ENCODE measurements at places on chromosomes 2 and 18.

- DNase-seq = no peak
These were observed 113.2 kb downstream of the B3GNT2 start for GRCh38 chr2:62309081-62309464.

DNA sequence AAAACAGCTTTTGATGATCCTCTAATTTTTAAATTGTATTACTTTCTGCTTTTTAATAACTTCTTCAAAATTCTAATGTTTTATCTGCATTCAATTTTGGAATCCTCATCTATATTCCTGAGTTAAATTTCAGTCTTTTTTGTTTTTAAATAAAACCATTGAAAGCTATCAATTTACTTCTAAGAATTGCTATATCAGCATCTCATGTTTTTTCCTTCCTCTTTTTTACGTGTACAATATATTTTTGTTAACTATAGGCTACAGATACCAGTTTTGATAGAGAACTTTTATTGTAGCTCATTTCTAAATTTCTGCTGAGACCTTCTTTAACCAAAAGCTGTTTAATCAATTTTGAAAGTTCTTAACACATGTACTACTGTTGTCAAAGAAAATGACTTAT, 84.5 kb downstream of the SS18 start:
- DNase-seq = no peak

GRCh38 chr2:128178650-128179460, 87.9 kb downstream of the UGGT1 start:
- peak; percentile 51 for DNase-seq

- no peak for DNase-seq
These were observed 322.3 kb downstream of the OSR1 start for GRCh38 chr2:19036091-19036490.

DNA sequence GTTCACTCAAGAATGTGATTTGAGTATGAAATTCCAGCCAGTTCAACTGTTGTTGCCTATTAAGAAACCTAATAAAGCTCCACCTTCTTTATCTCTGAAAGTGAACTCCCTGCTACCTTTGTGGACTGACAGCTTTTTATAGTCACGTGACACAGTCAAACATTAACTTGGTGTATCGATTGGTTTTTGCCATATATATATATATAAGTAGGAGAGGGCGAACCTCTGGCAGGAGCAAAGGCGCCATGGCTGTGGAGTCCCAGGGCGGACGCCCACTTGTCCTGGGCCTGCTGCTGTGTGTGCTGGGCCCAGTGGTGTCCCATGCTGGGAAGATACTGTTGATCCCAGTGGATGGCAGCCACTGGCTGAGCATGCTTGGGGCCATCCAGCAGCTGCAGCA, at the start of gene UGT1A1:
UGT1A1 (plus strand) TSS at position 228 of the 400 bp plus-strand sequence; CDS start at position 246, 18 bp downstream.
- no peak for DNase-seq

DNA sequence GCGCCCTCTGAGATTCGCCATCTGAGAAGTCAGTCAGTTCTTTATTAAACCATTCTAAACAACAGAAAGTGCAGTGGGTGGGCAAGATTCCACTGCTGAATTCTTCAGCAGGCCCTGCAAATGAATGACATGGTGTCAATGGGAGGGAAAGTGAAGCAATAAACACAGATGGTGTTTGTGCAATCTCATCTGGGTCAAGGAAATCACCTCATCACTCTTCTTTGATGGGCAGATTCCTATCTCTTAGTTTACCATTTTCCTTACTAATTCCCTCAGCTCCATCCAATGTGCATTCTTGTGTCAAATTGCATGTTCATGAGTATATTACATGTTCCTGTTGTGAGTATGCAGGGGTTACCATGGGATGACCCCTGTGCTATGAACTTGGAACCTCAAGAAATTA, 100.7 kb upstream of the CYP1B1 start:
- DNase-seq = no peak

DNA sequence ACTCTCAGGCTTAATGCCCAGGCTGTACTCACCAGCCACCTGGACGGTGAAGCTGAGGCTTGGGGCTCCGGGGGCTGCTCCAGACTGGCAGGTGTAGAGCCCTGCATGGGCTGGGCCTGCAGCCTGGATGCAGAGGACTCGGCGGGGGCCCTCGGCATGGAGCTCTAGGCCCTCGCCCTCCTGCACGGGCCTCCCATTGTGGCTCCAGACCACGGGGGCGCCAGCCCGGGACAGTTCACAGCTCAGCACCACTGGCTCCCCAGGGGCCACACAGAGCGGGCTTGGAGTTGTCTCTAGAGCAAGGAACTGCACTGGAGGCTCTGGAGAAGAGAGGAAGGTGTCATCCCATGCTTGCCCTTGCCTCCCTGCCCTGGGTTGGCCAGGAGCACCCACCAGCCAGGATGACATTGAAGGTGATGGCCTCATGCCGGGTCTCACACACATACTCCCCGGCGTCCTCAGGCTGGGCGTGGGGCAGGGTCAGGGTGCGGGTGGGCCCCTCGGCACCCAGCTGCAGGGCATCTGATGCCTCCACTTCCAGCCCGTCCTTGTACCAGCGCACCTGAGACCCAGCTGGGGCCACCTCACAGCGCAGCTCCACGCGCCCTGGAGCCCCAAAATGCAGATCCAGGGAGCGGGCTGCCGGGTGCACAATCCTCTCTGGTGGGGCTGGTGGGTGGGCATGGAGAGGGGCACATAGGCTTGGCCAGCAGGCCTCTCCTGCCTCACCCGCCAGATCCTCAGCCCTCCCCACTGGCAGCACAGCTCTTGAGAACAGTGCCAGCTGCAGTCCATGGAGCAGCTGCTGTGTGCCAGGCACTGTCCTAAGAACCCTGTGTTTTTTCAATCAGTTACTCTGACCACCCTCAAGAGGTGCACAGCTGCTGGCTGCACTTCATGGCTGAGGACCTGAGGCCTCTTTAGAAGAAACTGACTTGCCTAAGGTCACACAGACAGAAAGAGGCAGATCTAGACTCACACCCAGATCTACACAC, 13.3 kb downstream of the OBSL1 start:
- DNase-seq = no peak

- no peak for DNase-seq
These were observed 247.3 kb downstream of the TTC32 start for GRCh38 chr2:19654310-19655090.

- DNase-seq = no peak
These were observed 55.7 kb downstream of the ZC3H8 start for GRCh38 chr2:112199188-112199587.

DNA sequence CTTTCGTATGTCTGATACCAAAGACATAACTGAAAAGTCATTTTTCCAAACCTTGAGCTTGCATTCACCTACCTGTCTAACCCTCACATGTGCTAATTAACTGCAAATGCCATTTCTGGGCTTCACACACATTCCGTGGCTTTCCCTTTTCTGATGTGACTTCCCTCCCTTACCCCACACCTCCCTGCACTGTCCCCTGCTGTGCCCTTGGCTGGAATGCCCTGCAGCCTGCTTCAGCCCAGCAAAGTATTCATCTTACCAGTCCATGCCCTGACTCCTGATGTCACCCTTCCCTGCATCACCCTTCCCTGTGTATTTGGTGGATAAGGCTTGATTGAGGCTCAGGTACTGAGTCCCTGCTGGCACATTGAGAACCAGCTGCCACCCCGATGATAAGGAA, 12.2 kb downstream of the RETSAT start:
- DNase-seq = no peak

DNA sequence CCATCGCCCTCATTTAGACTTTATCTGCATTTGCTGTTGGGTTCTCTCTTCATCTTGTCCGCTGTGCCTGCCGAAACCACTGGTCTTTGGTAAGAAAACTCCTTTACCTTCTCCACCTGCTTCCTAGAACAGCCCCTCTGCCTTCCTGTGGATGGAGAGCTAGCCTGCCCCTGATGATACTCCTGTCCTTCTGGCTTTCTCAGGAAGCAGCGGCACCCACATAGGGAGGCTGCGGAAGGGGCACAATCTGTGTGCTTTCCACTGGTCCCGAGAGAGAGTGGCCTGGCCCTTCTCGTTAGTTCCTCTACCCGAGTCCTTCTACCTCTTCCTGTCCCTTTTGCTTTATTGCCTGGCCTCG, 80.3 kb upstream of the RBM44 start:
- no peak for DNase-seq

GRCh38 chr2:170455617-170456426, 259.3 kb upstream of the SP5 start:
- DNase-seq = no peak

GRCh38 chr2:186325827-186326535, 160.1 kb upstream of the ZC3H15 start:
- no peak for DNase-seq

DNA sequence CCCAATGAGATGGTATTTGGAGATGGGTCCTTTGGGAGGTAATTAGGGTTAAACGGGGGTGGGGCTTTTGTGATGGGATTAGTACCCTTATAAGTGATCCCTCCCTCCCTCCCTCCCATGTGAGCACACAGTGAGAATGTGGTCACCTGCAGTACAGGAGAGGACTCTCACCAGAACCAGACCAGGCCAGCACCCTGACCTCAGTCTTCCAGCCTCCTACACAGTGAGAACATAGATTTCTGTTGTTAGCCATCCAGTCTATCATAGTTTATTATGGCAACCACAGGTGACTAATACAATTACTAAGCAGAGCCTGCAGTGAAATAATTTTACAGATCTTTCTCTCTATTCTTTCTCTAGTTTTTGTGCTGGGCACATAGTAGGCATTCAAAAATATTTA, 137.7 kb upstream of the PKDCC start:
- DNase-seq = no peak

- no peak for DNase-seq
These were observed 26.9 kb downstream of the MEMO1 start for GRCh38 chr2:31983762-31984467.

Data from neuronal stem cell (in vitro differentiated cells).